ENCODE measurements at places on chromosomes 7 and 10. TPM values are rescaled to one million over a fixed set of nuclear protein-coding genes. Genes with fewer than 3 reads are reported as not detected.
A peak's percentile ranks its signal among the peaks of the same experiment; 100 is the strongest.

The PPP1R17 gene
- polyA plus RNA-seq, result not detected

- H3K4me3 ChIP-seq, result no peak overlapping the region
- peaks cover 6% of the 10 kb centered on the region for H3K4me1 ChIP-seq
- H3K36me3 ChIP-seq, result peaks cover 9% of the 10 kb centered on the region
These were observed 176.8 kb downstream of the WNT2 start for GRCh38 chr7:117146059-117146458.

The TMEM243 gene
- polyA plus RNA-seq, result 79.3 TPM

GRCh38 chr10:88012641-88013040 is 149.2 kb downstream of the PTEN start:
- no peaks in the 10 kb centered on the region for H3K27me3 ChIP-seq
- no peak overlapping the region for H3K27ac ChIP-seq
- no peaks in the 10 kb centered on the region for H3K4me1 ChIP-seq
- no peak for DNase-seq
- H3K36me3 ChIP-seq, result no peaks in the 10 kb centered on the region

The GDF2 gene
- not detected for polyA plus RNA-seq

GRCh38 chr7:111741811-111742240 is 179.5 kb upstream of the IMMP2L start:
- DNase-seq, result peak; percentile 26
- H3K4me1 ChIP-seq, result no peaks in the 10 kb centered on the region
- no peaks in the 10 kb centered on the region for H3K36me3 ChIP-seq

The OR2A7 gene
- 0.74 TPM for polyA plus RNA-seq

GRCh38 chr10:4254101-4254994 is 469.3 kb upstream of the KLF6 start:
- no peak overlapping the region for H3K4me3 ChIP-seq
- no peaks in the 10 kb centered on the region for H3K4me1 ChIP-seq
- no peaks in the 10 kb centered on the region for H3K36me3 ChIP-seq

GRCh38 chr7:16647435-16647960 is 1.5 kb downstream of the BZW2 start:
- H3K4me1 ChIP-seq, result peaks cover 70% of the 10 kb centered on the region
- peak overlapping the region; percentile 98 for H3K27ac ChIP-seq

DNA sequence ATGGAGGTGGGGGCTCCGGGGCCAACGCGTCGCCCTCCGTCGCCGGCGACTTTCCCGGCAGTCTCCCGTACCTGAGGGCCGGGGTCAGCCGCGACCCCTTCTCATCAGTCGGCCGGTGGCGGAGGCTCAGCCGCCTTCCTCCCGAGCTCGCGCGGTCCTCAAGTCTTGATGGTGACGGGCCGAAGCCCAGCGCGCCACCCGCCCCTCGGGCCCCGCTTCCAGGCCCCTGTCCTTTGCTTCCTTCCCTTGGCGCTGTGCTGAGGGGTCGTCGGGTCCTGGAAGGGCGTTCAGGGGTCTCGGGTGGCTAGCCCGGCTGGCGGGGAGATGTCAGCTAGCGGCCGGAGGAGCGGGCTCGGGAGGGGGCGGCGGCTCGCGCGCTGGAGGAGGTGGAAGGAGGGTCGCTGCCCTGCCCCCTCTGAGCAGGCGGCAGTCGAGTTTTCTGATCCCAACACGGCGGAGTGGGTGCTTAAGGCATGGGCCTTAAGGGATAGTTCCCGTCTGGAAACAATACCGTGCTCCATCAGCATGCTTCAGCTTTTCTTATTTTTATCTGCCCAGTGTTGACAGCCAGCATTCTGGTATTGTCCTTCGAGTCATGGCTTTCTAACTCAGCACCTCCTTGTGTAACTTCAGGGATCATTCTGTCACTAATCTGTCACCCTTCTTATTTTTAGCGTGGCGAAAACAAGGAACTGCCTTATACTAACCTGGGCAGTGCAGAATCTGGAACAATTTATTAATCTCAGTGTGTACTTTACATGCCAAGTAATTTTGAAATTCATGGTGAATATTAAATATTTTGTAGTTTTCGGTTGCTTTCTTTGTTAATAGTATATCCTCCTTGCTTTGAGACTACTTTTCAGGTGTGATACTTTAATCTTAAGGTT is 748 bp downstream of the PHTF2 start:
- H3K4me1 ChIP-seq, result peaks cover 80% of the 10 kb centered on the region
- peak; percentile 26 for DNase-seq
- no peaks in the 10 kb centered on the region for H3K27me3 ChIP-seq
- H3K27ac ChIP-seq, result peak overlapping the region; percentile 96
- H3K4me3 ChIP-seq, result peak overlapping the region; percentile 98
- no peaks in the 10 kb centered on the region for H3K36me3 ChIP-seq
